GM04504 (cell line): ENCODE measurements at places on chromosomes 6 and 20.
A peak's percentile ranks its signal among the peaks of the same experiment; 100 is the strongest.

GRCh38 chr6:12280458-12280857, 9.7 kb upstream of the EDN1 start:
- peak; percentile 51 for DNase-seq

- DNase-seq, result no peak
These were observed 66.0 kb downstream of the CDH4 start for GRCh38 chr20:61317966-61318530.

- peak; percentile 17 for DNase-seq
These were observed 223.0 kb upstream of the SYNCRIP start for GRCh38 chr6:85865420-85866369.

- DNase-seq, result no peak
These were observed 136.0 kb downstream of the MTHFD1L start for GRCh38 chr6:151001387-151002056.

DNA sequence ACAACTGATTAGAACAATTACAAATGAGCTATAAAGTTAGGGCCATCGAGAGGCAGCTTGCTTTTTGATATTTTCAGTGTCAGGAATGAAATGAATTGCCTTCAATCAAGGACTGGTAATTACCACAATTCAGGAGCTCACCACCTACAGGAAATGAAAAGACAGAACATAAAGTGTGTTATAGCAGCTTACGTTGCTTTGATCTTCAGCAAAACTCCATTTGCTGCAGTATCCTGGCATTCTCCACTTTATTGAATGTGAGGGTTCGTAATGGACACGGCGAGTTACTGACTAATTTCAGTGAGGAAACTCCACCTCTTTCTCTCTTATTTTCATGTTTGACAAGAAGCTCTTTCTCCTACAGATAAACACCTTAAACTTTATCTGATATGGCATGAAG, 440.0 kb upstream of the HSF2 start:
- DNase-seq, result no peak

GRCh38 chr20:32960849-32961731, 43.1 kb downstream of the SUN5 start:
- DNase-seq, result no peak

- DNase-seq, result no peak
These were observed 44.2 kb downstream of the PLCG1 start for GRCh38 chr20:41181567-41181966.

DNA sequence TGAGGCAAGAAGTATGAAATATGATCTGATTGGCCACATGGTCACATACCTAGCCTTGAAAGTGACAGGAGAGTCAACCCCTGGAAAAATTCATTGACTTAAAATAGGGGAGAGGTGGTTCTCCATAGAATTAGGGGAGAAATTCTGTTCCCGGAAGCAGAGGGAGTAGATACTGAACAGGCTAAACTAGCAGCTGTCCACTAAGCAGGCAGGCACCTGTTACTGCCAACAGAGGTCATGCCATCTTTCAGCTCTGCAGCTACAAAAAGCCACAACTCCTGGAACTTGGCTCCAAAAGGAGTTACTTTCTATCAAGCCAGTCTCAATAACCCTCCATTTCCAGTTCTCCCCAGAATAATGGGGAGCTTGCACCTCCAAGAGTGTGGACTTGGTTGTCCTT, 352.5 kb downstream of the MAFB start:
- DNase-seq, result no peak

DNA sequence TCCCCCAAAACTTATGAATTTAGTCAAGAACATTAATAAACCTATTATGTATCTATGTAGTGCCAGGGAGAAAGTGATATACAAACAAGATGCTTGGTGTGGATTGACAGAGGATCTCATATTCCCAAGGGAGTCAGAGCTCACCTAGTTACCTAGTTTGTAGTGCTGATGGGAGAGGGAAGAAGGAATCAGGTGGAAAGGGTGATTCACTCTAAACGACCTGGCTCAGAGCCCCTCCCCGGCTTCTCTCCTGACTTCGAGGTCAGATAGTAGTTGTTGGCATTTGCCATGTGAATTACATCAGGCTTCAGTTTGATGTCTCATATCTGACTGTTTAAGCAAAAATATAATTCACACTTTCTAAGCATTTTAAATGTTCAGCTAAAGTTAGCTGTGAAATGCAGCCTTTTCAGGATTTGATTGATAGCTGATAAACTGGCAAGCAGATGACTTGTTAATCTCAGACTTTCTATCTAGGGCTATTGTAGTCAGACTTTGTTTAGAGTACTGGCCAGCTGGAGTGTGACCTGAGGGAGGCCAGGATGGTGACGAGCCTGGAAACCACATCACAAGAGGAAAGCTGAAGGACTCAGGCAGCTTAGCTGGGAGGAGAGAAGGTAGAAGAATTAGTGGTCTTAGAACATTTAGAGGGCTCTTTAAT, 123.7 kb downstream of the AKAP7 start:
- DNase-seq, result no peak

DNA sequence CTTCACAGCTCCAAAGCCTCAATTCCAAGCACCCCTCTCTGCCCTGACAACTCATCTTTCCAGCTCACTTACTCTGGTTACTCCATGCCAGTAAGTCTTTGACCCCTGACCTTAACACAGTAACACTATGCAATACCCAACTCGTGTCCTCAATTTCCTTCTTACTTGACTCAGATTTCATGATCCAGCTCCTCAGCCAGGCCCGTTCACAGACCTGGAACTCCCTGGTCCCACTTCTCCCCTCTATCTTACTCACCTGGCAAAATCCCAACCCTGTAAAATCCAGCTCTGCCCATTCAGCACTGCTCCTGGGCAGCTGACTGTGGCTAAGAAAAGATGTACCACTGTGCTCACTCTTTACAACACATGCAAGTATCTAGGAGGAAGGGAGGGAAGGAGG, 7.9 kb downstream of the GNL1 start:
- no peak for DNase-seq

DNA sequence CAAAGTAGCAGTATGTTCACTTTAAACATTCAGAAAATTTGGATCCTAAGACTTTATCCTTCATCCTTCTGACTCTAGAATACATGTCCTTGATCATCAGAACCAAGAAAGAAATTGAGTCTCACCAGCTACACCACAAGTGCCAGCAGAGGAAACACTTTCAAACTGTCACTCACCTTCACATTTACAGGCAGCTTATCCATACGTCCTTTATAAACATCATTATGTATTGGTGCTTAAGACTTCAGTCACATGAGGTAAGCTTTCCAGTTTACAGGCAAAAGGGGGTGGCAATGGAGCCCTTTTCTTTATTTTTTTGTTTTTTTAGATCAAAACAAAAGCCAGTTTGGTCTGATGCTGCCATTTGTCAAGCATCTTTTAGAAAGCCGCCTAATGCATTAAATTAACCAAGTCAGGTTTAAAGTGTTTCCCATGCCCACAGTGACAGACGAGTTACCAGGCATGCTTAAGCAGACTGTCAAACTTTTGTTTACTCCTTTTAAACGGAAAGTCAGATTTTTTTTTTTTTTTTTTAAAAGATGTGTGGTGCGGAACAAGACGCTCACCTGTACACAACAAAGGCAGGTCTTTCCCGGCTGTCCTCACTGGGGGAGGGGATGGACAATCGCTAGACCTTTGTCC, 952 bp upstream of the BRPF3 start:
- no peak for DNase-seq

- DNase-seq, result no peak
These were observed 43.3 kb downstream of the TMEM170B start for GRCh38 chr6:11580686-11581405.

- DNase-seq, result no peak
These were observed 559 bp downstream of the LAMA5 start for GRCh38 chr20:62366370-62367135.

DNA sequence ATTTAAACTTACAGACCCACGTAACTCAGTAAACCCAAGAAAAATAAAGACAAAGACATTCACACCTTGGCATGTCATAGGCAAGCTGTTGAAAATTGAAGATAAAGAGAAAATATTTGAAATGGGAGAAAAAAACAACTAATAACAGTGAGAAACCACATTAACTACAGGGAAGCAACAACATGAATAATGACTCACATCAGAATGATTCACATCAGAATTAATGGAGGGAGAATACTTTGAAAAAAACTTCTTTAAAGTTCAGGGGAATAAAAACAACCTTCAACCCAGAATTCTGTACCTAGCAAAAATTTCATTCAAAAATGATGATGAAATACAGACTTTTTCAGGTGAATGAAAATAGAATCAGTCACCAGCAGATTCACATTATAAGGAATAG, 32.9 kb upstream of the SLC22A3 start:
- no peak for DNase-seq

DNA sequence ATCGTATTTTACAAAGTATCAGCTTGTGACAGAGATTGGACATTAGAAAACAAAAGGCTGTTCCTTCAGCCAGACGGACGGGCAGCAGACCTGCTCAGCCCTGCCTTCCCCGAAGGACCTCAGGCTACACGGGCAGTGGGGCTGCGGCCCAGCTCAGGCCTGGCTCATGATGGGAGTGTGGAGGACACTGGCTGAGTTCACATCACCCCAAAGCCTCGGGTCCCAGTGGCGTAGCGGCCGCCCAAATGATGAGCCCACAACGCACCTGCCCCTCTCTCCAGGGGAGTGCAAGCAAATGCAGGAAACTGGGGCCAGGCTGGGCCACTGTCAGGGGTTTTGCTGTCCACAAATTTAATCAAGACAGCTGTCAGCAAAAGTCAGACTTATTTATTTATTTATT, 356.8 kb downstream of the TAF4 start:
- no peak for DNase-seq

GRCh38 chr6:150979826-150980350, 114.4 kb downstream of the MTHFD1L start:
- no peak for DNase-seq

GRCh38 chr20:42027746-42028268, 409.6 kb upstream of the CHD6 start:
- DNase-seq, result no peak

DNA sequence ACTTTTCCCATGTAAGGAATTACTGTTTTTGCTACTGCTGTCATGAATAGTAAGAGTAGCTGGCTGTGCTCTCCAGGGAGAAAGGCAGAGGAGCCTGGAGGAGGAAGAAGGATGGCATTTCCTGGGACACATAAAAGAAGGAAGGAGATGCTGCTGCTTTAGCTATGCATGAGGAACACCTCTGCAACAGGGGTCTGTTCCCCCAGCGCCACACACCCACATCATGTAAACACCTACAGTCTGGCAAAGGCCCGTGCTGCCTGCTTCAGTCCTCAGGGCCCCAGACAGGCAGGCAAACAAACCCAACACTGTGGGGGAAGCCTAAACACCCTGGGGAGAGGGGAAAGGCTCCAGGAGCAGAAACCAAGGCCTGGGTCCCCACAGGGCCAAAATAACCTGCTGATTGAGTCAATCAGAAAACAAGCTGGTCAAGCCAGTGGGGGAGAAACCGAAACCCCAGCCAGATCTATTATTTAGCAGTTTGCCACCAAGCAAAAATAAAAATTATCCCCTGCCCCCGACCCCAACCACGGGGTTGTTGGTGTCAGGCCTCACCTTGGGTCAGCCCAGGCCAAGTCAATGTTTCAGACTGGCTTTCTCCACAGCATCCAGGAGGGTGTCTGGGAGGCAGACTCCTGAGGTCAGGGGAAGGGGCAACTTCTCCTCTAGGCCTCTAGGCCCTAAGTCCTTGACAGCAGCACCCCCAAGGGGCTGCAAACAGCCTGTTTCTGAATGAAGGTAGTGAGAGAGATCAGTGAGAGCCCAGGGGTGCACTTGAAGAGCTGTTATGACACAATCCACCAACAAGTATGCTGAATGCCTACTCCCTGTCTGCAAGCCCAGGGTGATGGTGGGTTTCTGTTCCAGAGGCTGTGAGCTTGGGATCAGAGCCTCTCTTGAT, 34.6 kb upstream of the SCUBE3 start:
- no peak for DNase-seq

DNA sequence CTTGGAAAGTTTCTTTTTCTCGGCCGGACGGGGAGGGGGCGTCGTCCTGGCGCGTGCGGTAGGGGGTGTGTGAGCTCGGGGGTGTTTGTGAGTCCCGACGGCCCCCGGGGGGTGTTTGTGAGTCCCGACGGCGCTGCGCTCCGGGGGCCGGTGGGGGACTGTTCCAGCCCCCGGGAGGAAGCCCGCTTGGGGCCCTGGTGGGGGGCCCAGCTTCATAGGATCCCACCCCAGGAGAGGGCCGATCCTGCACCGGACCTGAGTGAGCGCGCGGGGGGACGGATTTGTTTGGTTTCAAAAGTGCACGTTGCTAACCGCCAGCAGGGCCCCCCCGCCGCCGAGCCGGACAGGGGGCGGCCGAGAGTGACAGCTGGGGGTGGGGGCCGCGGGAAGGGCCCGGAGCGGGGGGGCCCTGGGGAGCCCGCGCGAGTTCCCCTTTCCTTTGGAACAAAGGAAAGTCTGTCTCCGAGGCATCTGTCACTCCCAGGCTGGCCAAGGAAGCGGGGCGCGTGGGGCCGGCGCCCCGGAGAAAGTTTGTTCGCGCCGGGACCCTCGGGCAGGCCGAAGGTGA, 485 bp downstream of the TGIF2 start:
- DNase-seq, result no peak

GRCh38 chr20:49979030-49979832, 3.5 kb upstream of the SNAI1 start:
- DNase-seq, result no peak

DNA sequence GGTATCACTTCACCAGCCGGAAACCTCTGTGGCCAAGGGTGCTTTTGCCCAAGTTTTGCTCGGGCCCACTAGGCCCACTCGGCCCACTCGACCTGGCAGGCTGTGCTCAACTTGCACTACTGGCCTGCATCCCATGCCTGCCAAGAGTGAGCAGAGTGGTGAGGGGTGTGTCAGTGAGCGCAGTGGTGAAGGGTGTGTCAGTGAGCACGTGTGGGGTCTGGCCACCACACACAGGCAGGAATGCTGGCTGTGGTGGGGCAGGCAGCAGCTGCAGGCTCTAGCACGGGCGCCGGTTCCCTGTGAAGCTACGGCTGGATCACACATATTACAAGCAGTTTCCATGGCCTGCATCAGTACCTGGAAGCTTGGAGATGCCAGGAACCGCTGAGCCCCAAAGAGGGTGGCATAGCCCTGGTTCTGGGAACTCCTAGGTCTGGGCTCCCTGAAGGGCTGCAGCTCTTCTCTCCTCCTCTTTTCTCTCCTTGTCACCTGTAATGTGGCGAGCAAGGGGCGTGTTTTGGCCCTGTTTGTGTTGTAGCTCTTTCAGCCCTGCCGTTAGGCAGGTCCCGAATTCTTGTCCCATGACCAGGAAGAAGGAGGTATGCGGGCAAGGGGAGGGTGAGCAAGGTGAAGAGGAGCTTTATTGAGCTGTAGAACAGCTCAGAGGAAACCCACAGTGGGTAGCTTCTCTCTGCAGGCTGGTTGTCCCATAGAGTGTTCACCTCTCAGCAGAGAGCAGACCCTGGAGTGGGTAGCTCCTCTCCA, 51.0 kb upstream of the CLDN20 start:
- DNase-seq, result no peak

- no peak for DNase-seq
These were observed 56.7 kb downstream of the NT5E start for GRCh38 chr6:85506441-85507093.

GRCh38 chr6:127481628-127482027, 22.4 kb upstream of the KIAA0408 start:
- DNase-seq, result no peak
